GM12864 (cell line): ENCODE measurements at places on chromosomes 5 and 9.
A peak's percentile ranks its signal among the peaks of the same experiment; 100 is the strongest.

GRCh38 chr9:121972501-121972981 lies 120.6 kb downstream of the TTLL11 start:
- DNase-seq, result peak; percentile 19

- no peak for DNase-seq
Measured at GRCh38 chr9:120152295-120152694, 427.7 kb downstream of the CDK5RAP2 start.

GRCh38 chr5:147359101-147359500 lies 124.3 kb downstream of the STK32A start:
- no peak for DNase-seq

DNA sequence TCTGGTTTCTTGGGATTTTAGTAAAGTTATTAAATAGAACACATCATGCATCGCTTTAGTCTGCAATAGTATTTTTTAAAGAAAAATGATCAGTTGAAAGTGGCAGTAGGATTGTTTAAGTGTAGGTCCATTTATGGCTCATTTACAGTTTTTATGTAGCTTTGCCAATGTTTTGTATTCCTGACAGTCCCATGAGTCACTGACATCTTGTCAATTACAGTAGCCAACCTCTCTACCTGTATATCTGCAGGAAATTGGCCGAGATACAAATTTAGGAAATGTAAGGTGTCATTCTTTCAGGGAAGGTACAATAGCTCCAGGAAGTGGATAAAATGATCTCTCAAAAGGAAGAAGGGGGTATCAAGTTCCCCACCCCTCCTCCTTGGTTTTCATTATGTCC lies 47.7 kb upstream of the MTAP start:
- DNase-seq, result no peak

- DNase-seq, result no peak
Measured at GRCh38 chr5:149486726-149487635, 64.3 kb downstream of the CSNK1A1 start.

DNA sequence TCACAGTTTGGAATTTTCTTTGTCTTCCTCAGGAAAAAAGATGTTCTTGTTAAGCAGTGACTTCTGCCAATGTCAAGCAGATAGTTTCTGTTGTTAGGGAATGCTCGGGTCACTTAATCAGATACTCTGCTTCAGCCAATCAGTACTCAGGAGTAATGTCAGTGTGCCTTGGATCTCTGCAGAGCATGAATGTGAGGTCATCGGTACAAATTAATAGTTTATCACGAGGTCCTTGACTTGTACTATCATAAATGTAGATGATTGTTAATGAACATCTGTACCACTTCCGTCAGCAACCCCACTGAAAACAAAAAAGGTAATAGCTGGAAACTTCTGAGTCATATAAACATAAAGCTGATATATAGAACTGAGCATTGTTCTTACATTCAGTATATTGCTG lies 73.6 kb downstream of the FBXL7 start:
- no peak for DNase-seq

DNA sequence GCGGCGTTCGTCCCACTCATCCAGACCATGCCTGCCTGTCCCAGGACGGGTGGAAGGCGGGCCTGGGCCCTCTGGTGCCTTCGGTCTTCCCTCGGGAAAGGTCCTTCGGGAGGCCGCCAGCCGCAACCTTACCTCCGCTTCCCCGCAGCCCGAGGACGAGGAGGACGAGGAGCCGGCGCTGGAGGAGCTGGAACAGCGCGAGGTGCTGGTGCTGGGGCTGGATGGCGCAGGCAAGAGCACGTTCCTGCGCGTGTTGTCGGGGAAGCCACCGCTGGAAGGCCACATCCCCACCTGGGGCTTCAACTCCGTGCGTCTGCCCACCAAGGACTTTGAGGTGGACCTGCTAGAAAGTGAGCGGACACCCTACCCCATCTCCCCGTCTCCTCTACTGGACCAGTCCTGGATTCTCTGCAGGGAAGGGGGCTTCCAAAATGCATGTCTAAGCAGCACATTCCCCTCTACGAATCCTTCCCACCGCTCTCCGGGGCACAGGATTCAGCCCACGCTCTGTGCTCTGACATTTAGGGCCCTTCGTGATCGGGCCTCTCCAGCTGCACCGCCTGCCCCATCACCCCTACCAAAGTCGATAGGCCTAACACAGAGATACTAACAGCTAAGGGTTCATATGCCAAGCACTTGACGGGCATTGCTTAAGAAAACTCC lies 1.1 kb downstream of the ARL10 start:
- DNase-seq, result no peak

DNA sequence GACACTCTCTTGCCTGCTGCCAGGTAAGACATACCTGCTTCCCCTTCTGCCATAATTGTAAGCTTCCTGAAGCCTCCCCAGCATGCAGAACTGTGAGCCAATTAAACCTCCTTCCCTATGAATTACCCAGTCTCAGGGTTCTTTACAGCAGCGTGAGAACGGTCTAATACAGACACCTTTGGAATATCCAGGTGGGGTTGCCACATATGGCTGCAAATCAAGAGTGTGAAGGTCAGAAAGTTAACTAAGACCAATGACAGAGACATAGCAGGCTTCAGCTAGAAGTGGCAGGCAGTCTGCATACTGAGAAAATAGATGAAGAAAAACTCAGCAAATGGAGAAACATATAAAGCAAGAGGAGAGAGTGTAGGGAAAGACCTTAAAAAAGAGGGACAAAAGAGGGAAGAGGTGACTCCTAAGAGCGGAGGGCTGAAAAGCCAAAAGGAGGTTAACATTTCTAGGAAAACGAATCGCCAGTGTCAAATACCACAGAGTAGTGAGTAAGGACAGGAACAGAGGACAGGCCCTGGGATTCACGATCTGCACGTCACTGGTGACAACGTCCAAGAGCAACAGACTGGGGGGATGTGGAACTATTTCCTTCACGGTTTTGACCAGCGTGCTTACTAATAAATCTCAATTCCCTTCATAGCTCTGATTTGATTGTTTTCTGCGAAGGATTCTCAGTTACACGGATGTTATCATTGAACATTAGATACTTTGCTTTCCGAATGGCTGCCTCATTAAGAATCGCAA lies 1.7 kb upstream of the ACO1 start:
- no peak for DNase-seq

DNA sequence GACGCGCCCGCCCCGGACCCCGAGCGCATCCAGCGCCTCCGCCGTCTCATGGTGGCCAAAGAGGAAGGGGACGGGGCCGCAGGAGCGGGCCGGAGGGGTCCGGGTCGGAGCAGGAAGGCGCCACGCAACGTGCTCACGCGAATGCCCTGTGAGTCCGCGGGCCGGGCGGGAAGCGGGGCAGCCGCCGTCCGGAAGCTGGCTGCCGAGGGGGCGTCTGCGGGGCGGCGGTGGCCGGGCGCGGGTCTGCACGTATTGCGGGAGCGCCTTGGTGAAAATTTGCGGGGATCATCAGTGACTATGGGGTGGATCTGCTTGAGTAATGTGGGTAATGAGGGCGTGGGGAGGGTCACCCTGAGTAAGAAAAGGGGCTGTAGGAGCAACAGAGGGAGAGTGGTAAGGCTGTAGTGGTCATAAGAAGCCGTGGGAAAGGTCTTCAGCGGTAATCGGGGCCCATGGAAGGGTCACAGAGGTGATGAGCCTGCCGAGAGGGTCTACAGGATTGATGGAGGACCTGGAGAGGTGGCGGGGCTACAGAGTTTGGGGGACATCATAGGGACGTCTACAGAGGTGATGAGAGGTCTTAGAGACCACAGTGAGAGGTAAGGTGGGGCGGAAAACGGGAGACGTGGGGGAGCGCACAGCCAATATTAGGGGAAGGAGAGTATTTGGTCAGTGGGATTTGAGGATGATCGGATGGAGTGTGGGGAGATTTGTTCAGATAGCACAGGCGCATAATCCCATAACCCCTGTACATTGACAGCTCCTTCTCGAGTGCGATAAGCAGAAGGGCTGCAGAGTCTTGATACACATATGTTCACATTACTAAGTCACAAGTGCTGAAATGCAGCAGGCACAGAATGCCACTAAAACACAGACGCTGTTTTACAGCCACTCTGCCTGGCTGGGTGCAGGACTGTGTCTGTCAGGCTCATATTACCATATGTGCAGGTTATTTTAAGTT lies 819 bp downstream of the LSM11 start:
- DNase-seq, result no peak

DNA sequence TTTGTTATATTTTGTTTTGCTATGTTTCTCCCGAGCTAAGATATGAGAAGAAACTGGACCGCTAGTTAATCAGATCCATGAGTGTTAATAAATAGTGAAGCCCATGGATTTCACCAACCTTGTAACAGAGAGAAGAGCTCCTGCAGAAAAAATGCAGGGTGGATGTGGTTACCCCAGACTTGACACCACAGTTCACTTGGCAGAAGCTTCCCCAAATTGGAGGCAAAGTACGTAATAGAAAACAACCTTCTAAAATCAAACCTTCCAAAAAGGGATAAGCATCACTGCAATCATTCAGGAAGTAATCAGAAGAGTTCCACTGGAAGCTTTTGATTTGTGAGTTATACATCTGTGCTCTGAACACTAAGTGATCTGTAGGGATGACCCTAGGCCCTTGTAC lies 267.5 kb downstream of the ACTL7B start:
- no peak for DNase-seq

DNA sequence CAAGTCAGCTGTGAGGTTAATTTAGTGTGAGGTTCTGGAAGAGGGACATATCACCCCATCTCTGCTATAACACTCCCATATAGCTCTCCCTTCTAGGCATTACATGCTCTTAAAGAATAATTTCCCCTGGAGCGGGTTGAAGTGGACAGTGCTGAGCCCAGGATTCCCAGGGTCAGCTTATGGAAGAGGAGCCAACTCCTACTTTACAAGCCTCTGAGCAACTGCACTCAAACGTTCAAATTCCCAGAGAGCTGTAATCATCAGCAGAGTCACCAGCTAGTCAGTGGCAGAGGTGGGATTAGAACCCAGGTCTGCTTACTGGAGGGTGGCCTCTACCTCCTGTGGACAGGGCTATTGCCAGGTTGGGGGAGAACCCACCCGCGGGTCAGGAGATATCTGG lies 1.4 kb downstream of the NEURL1B start:
- no peak for DNase-seq

- no peak for DNase-seq
Measured at GRCh38 chr9:114911167-114911821, 19.1 kb downstream of the TNFSF8 start.

GRCh38 chr5:64786372-64786771 lies 17.6 kb downstream of the CWC27 start:
- DNase-seq, result no peak

DNA sequence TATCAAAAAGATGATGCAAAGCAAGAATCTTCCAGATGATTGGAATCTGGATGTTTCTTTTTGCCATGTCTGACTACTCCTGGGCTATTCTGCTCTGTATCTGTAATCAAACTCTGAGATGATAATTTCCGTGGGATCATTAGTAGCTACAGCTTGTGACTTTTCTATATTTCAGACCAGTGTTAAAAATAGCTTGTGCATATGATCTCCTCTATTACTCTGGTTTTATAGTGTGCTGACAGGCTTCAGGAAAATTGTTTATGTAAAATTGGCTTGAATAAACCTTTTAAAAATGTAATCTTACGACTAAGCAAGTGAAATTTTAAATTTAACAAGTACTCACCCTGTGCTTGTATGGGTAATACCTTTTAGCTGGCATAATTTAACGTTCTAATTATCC lies 40.4 kb downstream of the NAA35 start:
- no peak for DNase-seq

GRCh38 chr5:124421584-124421983 lies 324.9 kb downstream of the ZNF608 start:
- DNase-seq, result no peak

GRCh38 chr5:4216142-4216541 lies 620.5 kb downstream of the IRX1 start:
- DNase-seq, result no peak

GRCh38 chr5:68398146-68398812 lies 182.7 kb downstream of the PIK3R1 start:
- DNase-seq, result no peak

DNA sequence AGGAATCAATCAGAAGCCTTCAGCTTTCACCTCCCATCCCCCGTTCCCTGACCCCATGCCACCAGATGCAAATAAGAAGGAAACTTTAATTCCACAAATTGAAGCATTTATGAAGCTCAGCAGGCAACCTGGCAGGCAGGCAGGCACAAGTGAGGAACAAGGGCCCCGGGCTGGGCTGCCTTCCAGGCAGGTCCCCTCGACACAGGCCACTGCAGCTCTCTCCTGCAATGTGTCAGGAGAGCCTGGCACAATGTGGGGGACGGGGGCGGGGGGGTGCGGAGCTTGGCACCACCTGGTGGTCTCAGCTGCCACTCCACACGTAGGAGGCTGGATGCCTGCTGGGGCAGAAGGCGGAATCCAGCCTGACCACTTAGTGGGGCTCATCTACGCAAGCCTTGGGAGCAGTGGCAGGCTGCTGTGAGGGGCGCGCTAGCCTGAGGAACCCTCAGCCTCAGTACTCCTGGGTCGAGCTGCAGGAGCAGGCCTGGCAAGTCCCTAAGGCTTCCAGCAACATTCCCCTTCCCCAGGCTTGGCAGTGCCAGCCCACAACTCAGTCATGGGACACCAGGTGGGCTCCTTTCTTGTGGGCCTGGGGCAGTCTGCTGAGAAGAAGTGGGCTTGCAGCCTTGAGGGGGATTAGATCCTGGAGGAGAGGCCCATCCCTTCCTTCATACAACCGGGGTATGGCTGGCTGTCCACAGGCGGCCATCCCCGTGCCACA lies 50.2 kb upstream of the KCNMB1 start:
- DNase-seq, result no peak

- no peak for DNase-seq
Measured at GRCh38 chr9:68637020-68637419, 68.0 kb upstream of the PIP5K1B start.

DNA sequence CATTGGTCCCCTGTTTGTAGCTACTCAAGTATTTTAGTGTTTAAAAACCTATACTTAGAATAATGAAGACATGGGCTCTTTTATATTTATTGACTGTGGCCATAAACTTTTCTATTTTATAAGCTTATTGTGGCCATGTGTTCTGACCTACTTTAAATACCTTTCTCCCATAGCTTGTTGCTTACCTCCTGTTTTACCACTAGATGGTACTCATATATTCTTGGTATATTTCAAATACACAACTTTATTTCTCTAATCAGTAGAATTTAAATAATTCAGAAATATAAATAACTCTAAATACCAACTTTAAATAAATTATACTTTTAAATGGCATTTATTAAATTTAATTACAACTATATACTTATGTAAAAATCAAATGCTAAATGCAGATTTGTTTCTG lies 498.0 kb downstream of the PRDM9 start:
- DNase-seq, result no peak

DNA sequence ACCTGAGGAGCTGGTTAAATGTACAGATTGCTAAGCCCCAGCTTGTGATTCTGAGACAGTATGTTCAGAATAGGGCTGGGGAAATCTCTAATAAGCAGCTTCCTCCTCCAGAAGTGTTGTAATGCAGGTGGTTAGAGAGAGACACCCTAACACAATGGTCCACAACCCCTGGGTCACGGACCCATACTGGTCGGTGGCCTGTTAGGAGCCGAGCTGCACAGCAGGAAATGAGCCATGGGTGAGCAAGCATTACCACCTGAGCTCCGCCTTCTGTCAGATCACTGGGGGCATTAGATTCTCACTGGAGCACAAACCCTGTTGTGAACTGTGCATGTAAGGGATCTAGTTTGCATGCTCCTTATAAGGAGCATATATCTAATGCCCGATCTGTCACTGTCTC lies 61.8 kb downstream of the SLC36A1 start:
- no peak for DNase-seq
